ENCODE measurements at places on chromosomes 1 and 21.
A peak's percentile ranks its signal among the peaks of the same experiment; 100 is the strongest.

- DNase-seq, result no peak
These were observed 67.5 kb downstream of the SYT2 start for GRCh38 chr1:202642619-202643291.

GRCh38 chr1:195481293-195481692 lies 1126.9 kb downstream of the KCNT2 start:
- DNase-seq, result peak; percentile 33

DNA sequence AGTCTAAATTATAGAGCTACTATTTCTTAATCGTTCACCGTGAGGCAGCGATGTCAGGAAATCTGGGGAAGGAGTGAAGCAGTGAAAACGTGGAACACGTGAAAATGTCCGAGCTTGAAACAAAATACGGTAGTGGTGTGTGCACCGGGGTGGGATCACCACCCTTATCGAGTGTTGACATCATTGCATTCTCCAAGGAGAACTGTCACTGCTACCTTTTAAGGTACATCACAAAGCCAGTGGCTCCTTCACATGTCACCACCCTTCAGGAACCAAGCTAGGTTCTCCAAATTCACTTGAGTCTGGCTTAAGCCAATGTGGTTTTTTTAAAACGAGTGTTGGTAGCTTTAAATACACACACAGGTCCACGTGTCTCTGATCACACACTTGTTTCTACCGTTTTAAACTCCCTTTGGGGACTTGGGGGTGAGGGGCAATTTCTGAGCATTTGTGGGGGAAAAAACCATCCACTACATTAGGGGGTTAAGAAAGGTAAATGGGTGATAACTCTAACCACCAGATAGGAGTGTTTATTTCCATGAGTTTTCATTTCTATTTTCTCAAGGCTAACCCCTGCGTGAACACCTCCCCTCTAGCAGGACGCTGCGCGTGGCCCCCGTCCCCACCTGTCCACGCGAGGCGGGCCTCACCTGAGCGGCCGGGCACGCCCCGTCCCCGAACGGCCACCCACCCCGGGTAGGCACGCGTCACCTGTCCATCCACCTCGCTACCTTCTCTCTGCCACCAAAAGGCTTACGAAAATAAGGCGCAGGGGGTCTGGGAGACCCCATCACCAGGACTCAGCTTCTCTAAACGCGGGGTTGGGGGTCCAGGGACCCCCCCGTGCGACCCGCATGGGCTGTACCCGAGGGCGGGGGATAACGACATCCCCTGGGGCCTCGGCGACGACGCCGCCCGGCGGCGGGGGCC lies 978 bp downstream of the PRDM15 start:
- no peak for DNase-seq

GRCh38 chr1:55322842-55323241 lies 107.7 kb upstream of the USP24 start:
- DNase-seq, result no peak

- DNase-seq, result no peak
These were observed 75.9 kb downstream of the PRRX1 start for GRCh38 chr1:170739803-170740202.

GRCh38 chr1:195973311-195973904 lies 634.8 kb downstream of the KCNT2 start:
- no peak for DNase-seq

GRCh38 chr1:88647249-88647645 lies 36.8 kb upstream of the PKN2 start:
- no peak for DNase-seq

DNA sequence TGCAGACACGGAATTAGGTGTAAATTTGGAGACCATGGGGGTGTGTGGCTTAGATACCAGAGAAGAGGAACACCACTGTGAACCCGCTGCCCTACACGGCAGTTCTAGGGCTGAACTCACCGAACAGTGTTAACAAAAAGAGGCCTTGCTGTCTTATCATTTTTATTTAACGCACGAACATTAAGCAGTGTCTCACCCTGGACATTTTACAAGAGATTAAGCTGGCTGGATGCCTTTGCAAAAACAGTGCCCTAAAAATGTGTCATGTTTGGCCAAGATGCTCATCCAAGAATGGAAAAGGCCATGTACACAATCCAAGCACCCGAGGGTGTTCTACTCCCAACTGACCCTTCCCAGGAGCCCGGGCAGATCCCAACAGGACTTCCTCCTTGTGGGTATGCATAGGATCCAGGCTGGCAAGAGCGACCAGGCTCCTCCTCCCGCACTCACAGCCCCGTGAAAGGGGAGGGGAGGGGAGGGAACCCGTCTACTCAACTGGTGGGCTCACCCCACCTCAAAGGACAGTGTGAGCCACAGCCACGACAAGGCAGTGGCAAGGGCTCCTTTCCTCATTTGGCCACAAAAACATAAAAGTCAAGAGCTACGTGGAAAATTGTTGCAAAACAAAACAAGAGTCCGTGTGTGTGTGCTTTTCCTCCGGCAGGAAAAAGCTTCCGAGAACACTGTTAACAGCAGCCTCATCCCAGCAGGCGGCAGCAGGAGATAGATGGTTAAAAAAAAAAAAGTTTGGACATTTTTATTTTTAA lies 20.3 kb downstream of the C2CD2 start:
- no peak for DNase-seq

GRCh38 chr1:4778056-4778455 lies 123.6 kb downstream of the AJAP1 start:
- DNase-seq, result no peak

Measured in iPS DF 19.7 (cell line).